Nephron progenitor cell (in vitro differentiated cells): ENCODE measurements at places on chromosomes 3 and 15.

- DNase-seq: no peak
Measured at GRCh38 chr3:64354221-64354620, 129.0 kb upstream of the PRICKLE2 start.

GRCh38 chr3:16092923-16093322 is 81.6 kb upstream of the GALNT15 start:
- DNase-seq: no peak

DNA sequence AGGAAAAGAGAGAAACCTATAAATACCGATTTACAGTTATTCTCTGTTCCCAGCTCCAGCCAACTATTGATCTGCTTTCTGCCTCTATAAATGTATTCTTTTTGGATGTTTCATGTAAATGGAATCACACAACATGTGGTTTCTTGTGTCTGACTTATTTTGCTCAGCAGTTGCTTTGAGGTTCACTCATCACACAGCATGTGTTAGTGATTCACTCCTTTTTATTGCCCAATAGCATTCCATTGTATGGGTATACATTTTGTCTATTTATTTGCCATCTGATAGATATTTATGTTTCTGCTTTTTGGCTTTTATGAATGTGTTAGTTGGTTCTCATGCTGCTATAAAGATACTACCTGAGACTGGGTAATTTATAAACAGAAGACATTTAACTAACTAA is 23.6 kb downstream of the CCR1 start:
- no peak for DNase-seq

GRCh38 chr3:23480329-23480714 is 277.2 kb downstream of the UBE2E2 start:
- DNase-seq: no peak

- no peak for DNase-seq
Measured at GRCh38 chr3:66592016-66592761, 91.4 kb upstream of the LRIG1 start.

DNA sequence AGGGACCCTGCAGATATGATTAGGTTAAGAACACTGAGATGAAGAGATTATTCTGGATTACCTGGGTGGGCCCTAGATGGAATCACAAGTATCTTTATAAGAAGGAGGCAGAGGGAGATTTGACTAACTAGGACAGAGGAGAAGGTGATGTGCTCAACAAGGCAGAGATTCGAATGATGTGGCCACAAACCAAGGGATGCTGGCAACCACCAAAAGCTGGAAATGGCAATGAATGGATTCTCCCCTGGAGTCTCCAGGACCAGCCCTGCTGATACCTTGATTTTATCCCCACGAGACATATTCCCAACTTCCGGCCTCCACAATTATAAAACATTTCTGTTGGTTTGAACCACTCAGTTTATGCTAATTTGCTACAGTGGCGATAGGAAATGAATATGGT is 42.9 kb downstream of the RGMA start:
- DNase-seq: no peak

- no peak for DNase-seq
Measured at GRCh38 chr3:99579965-99580364, 58.4 kb upstream of the COL8A1 start.

DNA sequence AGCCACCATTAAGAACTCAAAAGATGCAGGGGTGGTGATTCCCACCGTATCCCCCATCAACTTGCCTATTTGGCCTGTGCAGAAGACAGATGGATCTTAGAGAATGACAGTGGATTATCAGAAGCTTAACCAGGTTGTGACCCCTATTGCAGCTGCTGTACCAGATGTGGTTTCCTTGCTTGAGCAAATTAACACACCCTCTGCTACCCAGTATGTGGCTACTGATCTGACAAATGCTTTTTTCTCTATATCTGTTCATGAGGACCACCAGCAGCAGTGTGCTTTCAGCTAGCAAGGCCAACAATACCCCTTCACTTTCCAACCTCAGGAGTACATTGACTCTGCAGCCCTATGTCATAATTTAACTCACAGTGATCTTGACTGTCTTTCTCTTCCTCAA is 8.6 kb upstream of the MCF2L2 start:
- DNase-seq: no peak

GRCh38 chr3:186549497-186549896 is 5.3 kb upstream of the CRYGS start:
- DNase-seq: no peak

GRCh38 chr3:79172241-79172640 is 595.6 kb downstream of the ROBO1 start:
- DNase-seq: no peak

DNA sequence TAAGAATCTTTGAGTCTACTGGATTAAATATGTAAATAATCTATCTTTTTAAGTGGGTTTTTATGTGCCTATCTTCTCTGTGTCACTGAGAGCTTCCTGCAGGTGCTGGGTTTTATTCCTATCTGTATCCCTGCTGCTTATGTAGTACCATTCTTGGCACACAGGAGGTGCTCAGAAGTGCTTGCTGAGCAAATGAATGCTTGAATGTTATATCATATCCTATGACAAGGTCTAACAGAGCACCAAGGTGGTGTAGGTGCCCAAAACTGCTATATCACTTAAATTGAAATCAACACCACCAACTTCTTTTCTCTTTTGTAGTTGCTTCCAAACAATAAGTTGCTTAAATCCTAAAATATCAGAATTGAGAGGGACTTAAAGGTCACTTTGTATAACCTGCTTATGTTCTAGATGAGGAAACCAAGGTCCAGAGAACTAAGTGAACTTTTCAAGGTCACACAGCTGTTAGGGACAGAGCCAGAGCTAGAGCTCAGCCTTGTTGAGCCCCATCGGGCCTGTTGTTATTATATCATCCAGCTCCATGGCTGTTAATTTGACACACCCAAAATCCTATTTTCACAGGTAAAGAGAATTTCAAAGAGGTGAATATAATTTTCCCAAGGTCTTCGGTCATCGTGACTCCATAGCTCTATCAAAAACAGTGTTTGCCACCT is 46.0 kb downstream of the CCNL1 start:
- DNase-seq: no peak

GRCh38 chr3:123100193-123100776 is 33.5 kb downstream of the PDIA5 start:
- no peak for DNase-seq

DNA sequence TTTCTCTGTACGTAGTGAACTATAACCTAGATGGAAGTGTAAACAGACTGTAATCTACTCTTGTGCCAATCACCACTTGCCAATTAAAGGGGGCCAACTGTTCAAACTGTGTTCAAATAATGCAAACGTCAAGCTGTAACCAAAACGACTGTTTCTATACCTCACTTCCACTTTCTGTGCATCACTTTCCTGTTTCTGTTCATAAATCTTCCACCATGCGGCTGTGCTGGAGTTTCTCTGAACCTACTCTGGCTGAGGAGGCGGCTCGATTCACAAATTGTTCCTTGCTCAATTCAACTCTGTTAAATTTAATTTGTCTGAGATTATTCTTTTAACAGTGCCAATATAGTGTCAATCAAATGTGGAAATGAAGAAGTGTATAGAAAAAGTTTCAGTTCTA is 206.7 kb upstream of the TBC1D5 start:
- DNase-seq: no peak

GRCh38 chr3:40417845-40418543 is 31.0 kb downstream of the ENTPD3 start:
- DNase-seq: no peak

DNA sequence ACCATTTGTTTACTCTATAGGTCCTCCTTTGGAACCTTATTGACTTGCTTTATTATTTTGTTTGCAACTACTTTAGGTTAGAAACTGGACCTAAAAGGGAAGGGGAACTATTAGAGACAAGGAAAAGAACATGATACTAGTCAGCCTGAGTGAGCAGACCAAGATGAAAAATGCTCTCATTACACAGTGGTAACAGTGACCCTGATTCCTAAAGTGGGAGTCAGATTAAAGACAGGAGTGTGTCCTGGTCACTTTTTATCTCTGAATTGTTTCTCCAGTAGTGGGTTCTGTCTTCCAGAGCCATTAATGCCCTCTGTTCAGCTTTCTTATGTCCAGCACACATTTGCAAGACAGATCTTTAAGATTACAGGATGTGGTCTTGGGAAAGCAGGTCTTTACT is 124.1 kb downstream of the TMEM108 start:
- no peak for DNase-seq

DNA sequence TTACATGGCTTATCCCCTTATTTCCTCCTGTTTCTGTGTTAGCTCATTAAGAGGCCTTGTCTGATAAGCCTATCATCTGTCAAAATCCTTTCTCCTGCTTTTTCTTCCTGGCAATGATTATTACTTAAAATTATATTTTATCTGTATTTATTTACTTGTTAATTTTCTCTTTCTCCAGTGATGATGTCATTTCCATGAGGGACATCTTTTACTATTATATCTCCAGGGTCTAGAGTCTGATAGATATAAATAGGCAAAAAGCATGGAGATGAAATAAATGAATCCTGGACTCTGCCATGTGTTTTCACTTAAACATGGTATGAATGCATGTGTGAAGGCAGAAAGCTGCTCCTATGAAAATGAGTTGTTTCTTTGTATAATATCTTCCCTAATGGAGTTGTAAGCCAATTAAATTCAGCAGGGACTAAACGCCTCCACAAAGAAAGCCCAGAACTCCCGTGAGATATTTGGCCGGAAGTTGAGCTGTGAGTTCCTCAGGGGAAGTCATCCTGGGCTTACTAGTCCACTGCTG is 375.2 kb downstream of the TUSC7 start:
- no peak for DNase-seq

GRCh38 chr3:126005951-126006350 is 37.0 kb downstream of the ROPN1B start:
- DNase-seq: no peak

DNA sequence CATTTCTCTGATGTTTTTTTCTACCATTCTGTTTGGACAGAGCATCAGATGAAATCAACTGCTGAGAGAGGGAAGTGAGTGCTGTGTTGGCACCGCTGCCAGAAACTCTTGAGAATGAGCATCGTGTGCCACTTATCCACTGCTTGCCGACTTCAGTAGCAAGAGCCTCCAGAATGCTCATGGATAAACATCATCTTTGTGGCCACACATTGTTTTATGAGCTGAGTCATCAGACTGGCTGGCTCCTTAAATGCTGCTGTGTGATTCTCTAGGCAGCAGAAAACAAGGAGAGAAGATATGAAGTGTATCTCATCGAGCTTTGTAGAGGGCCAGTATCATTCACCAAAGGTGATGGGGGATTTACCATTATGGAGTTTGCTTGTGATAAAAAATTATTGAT is 3.4 kb upstream of the DOCK3 start:
- DNase-seq: no peak

DNA sequence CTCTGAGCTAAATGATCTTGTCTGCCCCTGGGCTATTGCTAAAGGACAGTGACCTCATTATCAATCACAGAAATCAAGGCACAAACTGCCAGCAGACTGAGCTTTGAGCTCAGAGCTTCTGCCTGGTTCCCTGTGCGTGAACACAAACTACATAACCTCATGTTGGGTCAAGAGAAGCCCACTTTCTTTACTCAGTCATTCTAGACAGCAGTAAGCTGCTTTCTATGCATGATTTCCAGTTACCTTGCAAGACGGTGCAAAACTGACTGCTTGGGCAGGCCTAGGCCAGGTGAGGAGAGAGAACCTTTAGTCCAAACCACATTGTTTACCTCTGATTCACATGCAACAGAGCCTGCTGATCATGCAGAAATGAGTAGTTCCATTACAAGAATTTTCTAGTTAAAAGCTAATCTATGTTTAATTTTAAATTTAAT is 75.1 kb downstream of the ARRDC4 start:
- DNase-seq: no peak
